ENCODE measurements at places on chromosomes 12 and 14.

- DNase-seq, result no peak
Observed at GRCh38 chr12:109879351-109880042, 844 bp downstream of the GLTP start.

DNA sequence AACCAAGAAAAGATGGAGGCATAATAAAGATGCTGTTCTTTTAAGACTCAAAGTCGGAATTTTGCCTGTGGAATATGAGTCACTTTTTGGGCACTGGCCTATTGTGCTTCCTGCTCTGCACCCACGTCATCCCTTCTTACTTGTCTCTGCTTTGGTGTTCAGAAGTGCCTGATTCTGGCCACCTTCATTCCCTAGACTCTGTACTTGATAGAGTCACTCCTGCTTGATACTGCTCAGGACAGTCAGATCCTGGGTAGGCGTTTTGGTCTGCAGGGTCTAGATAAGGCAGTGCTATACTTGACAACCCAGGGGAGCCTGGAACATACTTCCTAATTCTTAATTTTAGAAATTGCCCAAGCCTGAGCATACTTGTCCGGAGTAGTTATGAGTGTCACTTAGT is 1.9 kb downstream of the LRRK2 start:
- peak; percentile 92 for DNase-seq

GRCh38 chr12:3604748-3605586 is 114.0 kb downstream of the PRMT8 start:
- DNase-seq, result peak; percentile 43

DNA sequence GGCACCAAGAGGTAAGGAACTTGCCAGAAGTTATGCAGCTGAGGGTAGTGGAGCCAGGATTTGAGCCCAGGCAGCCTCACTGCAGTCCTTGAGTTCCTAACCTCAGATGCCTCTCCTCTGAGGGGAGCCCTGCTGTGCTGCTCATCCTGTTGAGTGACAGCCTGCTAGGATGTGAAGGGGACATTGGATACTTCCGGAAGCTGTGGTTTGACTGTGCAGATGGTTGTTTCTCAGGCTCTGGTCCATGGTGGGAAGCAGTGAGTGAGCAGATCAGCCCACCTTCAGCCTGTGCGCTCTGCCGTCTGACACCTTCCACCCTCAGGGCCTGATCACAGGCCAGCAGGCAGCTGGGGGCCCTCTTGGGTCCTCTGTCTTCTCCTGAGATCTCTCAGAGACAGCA is 253.2 kb downstream of the CACNA1C start:
- no peak for DNase-seq

- no peak for DNase-seq
Observed at GRCh38 chr14:74476107-74476506, 17.0 kb downstream of the NPC2 start.

GRCh38 chr12:108479364-108480070 is 35.6 kb upstream of the FICD start:
- peak; percentile 18 for DNase-seq

DNA sequence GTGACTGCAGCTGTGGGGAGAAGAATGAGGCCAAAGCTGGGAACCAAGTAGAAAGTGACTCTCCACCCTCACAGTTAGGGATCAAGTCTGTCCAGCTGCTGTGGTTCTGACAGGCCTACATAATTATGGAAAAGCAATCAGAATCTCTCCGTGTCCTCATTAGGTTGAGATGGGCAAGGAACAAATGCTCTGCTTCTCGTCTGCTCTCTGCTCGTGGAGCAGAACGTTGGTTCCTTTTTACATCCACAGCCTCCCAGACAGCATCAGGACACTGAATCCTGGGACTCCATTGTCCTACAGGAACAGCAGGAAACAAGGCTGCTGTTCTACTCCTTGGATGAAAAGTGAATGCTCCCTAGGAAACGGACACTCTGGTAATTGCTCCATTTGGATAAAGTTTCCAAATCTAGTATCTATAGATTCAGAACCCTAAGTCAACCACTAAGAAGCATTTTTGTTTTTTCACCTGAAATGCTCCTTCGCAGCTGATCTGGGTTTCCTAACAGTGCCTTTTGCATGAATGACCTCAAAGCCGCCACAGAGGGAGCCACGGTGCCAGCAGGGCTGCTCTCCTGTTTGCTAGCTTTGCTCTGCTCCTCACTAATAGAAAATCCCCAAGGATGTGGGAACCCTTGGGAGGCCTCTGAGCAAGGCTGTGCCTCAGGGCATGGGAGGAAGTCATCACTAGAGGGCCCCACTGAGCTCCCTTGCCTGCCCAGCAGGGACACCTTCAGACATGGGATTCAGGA is 102.0 kb downstream of the EGLN3 start:
- DNase-seq, result peak; percentile 72

GRCh38 chr12:26841085-26841484 is 8.1 kb upstream of the ITPR2 start:
- DNase-seq, result no peak

DNA sequence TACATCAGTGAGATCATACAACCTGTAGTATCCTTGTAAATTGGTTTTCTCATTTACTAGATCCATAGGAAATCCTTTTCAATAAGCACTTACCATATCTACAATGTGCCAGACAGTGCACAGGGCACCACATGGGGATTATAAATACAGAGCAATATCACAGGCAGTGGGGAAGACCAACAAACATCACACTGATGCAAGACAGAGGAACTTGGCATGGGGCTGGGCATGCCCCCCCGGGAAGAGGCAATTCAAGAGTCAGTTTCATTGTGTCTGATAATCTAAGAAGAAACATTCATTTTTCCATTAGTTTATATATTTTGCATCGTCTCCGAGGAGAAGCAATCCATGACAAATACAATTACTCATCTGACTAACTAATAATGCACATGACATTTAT is 16.2 kb downstream of the NT5DC3 start:
- DNase-seq, result no peak

DNA sequence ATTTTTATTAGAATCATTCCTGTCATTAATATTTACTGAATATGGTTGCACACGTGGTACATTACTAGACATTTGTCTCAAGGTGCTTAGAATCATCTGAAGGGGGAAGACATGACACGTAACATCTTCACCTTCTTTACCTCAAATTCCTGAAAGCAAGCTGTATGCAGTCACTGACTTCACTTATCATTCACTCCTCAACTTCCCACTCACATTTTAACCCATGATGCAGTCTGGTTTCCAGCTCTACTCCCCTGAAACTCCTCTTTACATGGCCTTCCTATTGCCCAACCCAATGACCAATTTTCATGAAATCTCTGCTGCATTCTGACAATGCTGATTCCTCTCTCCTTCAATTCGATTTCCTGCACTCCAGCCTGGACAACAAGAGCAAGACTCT is 5.8 kb upstream of the PSMC6 start:
- no peak for DNase-seq

- no peak for DNase-seq
Observed at GRCh38 chr12:50220363-50220995, 53.3 kb upstream of the CERS5 start.

- no peak for DNase-seq
Observed at GRCh38 chr12:57894399-57895292, 46.7 kb upstream of the ATP23 start.

DNA sequence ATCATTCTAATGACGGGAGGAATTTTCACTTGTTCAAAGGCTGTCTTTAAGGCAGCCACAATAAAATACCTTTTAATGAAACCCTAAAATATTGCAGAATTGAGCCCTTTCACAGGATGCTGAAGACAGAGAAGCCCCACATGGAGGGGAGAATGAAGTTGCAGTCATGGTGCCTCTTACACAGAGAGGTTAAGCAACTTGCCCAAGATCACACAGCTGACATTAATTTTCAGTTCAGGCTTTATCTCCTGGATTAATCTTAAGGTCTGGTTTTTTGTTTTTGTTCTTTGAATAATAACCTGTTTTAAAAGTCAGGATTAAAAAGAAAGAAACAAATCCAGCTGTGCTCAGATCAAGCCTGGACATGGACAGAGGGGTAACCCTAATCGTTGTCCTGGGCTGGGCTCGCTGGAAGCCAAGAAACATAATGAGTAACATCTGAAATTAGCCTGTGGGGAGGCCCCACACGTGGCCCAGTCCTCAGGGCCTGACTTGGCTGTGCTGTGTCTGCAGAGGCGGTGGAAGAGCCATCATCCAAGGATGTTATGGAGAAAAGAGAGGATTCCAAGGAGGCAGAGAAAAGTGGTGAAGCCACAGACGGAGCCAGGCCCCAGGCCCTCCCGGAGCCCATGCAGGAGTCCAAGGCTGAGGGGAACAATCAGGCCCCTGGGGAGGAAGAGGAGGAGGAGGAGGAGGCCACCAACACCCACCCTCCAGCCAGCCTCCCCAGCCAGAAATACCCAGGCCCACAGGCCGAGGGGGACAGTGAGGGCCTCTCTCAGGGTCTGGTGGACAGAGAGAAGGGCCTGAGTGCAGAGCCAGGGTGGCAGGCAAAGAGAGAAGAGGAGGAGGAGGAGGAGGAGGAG is 8.0 kb downstream of the CHGA start:
- DNase-seq, result no peak

GRCh38 chr14:23401291-23401690 is 6.8 kb downstream of the MYH6 start:
- DNase-seq, result no peak

DNA sequence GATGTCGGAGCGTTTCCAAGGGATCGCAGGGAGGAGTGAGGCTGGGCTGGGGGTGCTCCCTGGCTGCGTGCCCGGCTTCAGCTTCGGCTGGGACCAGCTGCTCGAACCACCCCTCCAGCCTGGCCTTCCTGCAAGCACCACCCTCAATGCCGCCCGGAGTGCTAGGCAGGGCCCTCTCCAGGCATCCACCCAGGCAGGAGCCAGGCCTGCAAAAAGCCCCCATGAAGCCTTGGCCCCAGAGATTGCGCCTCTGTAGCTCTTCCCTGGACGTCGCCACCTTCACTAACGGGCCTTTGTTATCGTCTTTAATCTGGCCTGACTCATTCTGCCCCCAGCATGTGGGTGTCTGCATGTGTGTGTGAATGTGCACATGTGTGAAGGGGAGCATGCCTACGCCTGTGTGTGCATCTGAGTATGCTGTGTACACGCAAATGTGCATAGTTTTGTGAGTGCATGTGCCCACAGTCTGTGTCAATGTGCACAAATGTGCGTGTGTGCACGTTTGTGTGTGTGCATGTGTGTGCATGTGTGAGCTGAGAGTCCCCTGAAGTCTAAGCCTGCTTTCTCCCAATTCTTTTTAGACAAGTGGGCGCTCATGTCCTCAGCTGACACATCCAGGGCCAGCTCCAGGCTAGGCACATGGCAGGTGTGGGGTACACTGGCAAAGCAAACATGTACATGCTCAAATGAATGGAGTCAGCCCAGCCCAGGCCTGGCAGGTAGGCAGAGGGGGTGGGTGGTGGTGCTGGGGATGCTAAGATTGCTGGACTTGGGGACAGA is 195.4 kb upstream of the C14orf180 start:
- DNase-seq, result no peak

DNA sequence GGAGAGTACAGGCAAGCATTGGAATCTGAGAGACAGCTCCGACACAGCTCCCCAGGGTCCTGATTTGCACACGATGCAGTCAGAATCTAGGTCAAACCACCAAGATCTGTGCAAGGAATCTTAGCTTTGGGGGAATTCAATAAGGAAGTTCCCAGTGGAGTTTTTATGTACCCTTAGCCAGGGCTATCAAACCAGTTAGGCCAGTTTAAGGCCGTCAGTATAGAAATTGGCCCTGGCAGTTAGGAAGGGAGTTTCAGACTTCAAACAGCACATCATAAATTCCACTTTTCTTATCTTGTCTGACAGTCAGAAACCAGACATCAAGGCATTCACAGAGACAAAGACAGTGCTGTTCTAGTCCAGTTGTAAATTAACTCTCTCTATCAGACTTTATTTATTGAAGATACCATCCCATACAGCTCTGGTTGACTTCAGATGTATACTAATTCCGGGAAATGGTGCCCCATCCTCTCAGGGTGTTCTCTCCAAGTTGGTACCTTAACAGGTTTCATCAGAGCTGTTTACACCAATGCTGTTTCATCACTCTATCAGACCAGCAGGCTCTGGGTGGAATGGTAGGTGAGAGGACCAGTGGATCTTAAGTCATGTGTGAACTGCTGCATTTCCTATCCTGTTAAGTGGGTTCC is 157.5 kb upstream of the ATF7IP start:
- no peak for DNase-seq

- DNase-seq, result no peak
Observed at GRCh38 chr12:52212701-52213563, 20.1 kb upstream of the KRT7 start.

DNA sequence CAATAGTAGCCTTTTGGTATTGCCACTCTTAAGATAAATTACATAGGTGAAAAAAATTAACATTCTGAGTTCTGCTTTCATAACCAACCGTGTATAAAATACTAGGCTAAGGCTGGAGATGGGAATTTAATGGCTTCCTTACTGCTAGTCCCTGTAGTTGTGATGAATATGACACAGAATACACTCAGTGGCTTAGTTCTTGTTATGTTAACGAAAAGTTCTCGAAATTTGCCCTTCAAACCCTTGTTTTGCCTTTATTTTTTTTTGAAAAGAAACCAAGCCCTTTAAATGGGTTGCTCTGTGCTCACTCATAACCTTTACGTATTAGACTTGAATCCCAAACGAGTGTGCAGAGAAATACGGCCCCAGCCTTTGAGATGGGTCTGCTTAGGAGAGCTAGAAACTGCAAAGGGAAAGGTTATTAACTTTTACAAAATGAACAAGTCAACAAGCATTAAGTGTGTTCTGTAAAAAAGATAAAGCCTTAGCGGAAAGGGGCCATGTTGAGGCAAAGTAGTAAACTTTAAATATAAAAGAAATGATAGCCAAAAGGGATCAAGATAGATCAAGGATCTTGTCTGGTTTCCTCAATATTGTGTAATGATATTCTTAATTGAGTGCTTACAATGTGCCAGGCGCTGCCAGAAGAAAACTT is 1.7 kb downstream of the NUDT4 start:
- DNase-seq, result peak; percentile 25

DNA sequence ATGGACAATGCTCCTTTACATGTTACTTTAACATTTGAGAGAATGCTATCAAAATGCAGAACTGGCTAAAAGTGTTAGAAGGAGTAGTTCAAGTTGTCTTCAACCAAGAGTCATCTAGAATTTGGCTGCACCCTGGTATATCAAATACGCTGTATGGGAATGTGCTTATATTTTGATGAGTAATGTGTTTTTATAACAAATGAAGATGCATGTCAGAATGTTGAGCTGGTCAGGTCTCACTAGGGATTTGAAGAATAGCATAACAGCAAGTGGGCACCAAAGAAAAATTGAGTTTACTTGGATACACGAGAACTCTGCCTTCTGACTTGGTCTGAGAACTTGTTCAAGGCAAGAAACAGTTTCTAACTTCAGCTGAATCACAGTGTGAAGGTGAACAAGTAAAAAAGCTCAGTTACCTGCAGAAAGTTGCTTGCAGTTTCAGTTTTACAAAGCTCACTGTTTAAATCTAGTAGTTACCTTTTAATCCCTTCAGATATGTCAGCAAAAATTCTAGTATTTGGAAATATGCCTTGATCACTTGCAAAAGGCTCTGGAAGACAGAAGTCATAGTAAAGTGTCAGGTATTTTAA is 82.3 kb downstream of the PDE3A start:
- no peak for DNase-seq

DNA sequence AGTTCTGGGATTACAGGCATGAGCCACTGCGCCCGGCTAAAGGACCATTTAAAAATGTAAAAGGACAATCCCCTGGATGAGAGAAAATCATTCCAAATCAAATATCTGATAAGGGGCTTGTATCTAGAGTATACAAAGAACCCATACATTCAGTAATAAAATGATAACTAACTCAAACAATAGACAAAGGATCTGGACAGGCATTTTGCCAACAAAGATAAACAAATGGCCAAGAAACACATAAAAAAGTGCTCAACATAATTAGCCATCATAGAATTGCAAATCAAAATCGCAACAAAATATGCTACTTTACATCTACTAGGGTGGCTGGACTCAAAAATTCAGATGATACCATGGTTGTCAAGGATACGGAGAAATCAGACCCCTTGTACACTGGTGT is 8.5 kb upstream of the BICD1 start:
- DNase-seq, result no peak
